Activated T-helper 1 cell treated with Interleukin-2 at 50 U/mL for 16 hours (primary cell): ENCODE measurements at places on chromosomes 11 and 22.

DNA sequence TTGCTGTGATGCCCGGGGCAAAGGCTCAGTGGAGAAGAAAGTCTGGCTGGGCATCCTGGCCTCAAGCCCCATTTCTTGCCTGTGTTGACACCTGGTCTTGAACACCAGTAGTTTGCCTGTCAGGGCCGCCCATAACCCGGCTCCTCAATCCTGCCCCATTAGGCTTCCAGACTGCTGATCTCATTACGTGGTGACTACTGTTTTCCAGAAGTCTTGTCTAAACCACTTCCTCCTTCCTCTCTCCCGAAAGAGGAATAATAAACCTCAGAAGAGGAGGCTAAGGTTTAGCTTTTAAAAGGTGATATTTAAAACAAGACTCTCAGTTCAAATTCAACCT, 97.7 kb downstream of the CD44 start:
- DNase-seq, result no peak

DNA sequence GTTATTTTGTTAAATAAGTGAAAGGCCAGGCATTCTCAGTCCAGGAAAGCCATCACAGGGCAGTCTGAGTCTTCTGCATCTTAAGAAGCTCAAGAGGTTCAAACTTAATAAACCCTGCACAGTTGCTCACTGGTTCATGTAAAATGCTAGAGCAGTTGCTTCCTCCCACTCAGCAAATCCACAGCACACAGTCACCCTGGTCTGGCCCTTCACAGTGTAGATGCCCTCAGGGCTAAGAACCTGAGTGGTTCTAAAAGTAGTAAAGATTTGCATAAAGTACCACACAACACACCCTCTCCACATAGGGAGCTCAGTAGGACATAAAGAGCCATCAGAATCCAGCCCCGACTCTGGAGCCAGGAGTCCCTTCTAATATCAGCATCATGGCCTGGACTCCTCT, 58.7 kb downstream of the ZNF280B start:
- no peak for DNase-seq

- no peak for DNase-seq
Observed at GRCh38 chr22:24901448-24901847, 45.0 kb downstream of the LHFPL7 start.

DNA sequence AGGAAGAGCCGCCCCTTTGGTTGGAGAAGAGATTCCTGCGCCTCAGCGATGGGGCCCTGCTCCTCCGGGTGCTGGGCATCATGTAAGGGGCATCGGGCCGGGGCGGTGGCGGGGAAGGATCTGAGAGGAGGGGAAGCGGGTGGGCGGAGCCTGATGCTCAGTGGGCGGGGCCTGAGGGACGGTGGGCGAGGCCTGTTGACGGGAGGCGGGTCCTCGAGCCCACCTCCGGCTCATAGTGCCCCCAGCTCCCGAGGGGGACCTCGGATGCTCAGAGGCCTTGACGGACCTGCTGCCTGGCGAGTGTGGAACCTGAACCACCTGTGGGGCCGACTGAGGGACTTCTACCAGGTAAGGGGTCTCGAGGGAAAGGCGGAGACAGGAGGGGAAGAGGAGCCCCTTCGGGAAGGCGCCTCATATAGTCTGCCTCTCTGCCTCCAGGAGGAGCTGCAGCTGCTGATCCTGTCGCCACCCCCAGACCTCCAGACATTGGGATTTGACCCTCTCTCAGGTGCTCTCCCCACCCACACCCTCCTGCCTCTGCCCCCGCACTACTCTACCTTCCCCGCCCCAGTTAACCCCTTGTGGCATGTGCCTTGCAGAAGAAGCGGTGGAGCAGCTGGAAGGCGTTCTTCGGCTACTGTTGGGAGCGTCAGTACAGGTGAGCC, 799 bp downstream of the CCDC88B start:
- peak; percentile 50 for DNase-seq

- no peak for DNase-seq
Observed at GRCh38 chr11:38423042-38423441, 1825.0 kb upstream of the RAG2 start.

DNA sequence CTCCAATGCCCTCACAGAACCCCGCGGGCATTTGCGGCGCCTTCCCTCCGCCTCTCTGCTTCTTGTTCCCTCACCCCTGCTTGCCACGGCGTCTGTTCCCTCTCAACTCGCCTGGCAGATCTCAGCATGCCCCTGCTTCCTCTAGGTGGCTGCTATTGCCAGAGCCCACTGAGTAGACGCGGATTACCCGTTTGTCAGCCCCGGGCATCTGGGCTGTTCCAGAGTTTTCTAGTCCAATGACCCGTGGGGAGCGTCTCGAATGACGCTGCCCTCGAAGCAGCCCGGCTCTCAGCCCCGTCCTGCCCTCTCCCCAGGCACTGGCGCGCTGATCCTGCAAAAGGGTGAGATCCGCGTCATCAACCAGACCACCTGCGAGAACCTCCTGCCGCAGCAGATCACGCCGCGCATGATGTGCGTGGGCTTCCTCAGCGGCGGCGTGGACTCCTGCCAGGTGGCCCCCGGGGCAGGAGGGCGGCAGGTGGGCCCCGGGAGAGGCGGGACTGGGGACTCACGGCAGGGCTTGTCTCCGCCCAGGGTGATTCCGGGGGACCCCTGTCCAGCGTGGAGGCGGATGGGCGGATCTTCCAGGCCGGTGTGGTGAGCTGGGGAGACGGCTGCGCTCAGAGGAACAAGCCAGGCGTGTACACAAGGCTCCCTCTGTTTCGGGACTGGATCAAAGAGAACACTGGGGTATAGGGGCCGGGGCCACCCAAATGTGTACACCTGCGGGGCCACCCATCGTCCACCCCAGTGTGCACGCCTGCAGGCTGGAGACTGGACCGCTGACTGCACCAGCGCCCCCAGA, 49.7 kb downstream of the ST14 start:
- DNase-seq, result no peak

- no peak for DNase-seq
Observed at GRCh38 chr11:10490398-10491241, 35.6 kb downstream of the AMPD3 start.

DNA sequence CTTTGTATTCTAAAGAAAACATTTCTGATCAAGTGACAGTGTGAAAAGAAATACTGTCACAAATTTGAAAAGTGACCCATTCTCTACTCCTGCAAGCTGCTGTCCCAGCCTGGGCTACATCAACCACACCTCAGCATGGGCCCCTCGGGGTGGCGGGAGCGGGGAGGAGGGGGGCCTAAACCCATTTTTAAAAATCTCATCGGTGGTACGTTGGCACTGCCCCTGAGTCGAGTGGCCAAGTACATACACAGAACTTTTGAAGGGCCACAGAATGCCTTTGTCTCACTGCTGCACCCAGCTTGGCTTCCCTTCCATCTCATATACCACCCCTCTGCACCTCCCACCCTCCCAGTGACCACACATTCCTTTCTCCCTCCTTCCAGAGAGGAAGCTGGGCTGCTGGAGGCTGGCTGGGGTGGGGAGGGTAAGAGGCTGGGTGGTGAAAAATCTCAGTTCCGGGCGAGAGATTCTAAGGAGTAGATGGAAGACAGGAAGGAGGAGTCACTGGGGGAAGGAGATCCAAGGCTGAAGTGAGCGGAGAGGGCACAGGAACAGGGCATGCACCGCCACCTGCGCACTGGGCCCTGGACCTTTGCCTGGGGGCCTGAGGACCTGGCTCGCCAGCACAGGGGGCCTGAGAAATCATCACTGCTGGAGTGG, 21.1 kb downstream of the FXYD6 start:
- no peak for DNase-seq

DNA sequence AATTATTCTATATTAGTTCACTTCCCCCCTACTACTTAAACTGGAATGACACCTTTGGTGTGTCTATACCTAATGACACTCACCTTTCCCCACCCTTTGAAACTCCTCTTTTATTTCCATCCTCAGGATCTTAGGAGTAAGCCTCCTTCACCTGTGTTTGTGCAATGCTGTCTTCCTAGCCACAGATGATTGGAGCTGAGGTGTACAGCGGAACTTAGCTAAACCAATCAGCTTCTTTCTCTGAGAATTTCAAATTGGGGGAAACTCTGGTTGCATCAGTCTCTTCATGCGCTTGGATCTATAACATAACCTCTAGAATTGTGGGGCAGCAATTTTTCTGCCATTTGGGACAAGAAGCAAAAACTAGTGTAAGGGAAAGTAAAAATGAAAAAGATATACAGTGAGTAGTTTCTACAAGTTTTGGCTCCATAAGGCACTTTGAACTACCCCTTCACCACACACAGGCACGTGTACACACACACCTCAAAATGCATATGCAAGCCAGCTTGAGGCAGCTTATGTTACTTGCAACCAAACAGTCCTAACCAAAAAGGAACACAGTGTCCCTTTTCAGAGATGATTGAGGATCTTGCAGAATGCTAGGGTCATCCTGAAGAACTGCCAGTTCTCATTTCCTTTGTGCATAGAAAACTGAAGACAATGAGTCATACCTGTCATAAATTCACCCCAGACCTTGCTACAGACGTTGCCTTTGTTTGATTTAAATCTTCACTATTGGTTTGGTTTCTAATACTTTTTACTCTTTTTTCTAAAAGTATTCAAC, 36.0 kb upstream of the LDLRAD3 start:
- no peak for DNase-seq

- no peak for DNase-seq
Observed at GRCh38 chr11:69219991-69220390, 64.3 kb downstream of the SMIM38 start.

GRCh38 chr11:95241681-95242081, 10.7 kb upstream of the SESN3 start:
- DNase-seq, result no peak

DNA sequence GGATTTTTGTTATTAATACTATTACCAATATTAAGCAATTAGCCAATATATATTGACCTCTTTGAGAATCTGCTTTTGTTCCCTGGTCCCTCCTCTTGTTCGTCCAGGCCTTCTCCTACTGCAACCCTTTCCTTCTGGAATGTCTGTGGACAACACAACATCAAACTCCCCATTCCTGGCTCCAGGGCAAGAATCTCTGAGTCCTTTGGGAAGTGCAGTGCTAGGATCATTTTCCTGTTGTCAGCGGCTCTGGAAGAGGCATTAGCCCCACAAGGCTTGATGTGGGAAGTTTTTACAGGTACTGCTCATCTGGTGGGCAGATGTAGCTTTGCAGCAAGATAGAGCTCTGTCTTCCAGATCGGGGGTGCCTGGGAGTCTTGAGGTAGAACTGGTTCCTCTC, 74.3 kb downstream of the RPUSD4 start:
- no peak for DNase-seq

- no peak for DNase-seq
Observed at GRCh38 chr11:66846671-66847091, 3.4 kb downstream of the RCE1 start.

DNA sequence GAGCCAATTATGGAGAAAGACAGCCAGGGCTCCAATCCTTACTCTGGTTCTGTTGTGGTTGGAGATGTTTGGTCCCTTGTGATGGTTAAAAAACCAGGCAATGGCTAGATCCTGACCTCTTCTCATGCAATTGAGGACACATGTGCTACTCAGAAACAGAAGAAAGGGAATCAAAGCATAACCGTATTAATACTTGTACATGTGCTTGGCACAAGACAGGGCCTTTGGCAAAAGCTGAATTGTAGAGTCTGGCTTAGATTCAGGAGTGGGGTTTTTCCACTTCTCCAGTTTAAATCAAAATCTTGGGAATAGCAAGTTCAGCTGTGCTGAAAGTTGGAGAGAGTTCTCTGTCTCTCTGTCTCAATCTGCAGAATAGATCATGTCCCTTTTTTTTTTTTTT, 80.1 kb upstream of the E2F8 start:
- no peak for DNase-seq

DNA sequence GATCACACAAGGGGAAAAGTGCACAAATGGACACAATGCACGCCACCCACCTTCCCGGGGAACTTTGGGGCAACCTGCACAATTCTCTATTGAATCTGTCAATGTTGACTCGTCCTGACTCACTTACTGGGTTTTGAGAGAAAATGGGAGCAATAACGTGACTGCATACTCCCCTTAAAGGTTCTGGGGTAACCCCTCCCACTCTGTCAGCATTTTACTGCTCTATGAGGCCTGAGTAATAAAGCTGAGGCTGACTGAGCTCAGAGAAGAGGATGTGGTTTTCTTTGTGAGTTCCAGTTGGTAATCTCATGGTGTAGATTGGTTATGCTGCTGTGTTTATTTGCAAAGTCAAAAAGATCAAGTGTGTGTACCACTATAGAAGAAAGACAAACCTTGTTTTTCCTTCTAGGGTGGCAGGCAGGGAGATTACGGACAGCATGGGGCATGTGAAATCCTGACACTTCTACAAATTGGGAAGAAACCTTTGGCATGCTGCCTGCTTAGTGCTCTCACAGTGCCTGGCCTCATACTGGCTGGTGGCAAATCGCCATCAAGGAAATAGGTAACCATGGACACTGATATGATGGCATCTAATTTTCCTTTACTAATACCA, 16.1 kb upstream of the APOA1 start:
- peak; percentile 32 for DNase-seq

GRCh38 chr11:67584205-67584880, 731 bp downstream of the GSTP1 start:
- no peak for DNase-seq

- no peak for DNase-seq
Observed at GRCh38 chr11:108790501-108791299, 125.8 kb downstream of the DDX10 start.

DNA sequence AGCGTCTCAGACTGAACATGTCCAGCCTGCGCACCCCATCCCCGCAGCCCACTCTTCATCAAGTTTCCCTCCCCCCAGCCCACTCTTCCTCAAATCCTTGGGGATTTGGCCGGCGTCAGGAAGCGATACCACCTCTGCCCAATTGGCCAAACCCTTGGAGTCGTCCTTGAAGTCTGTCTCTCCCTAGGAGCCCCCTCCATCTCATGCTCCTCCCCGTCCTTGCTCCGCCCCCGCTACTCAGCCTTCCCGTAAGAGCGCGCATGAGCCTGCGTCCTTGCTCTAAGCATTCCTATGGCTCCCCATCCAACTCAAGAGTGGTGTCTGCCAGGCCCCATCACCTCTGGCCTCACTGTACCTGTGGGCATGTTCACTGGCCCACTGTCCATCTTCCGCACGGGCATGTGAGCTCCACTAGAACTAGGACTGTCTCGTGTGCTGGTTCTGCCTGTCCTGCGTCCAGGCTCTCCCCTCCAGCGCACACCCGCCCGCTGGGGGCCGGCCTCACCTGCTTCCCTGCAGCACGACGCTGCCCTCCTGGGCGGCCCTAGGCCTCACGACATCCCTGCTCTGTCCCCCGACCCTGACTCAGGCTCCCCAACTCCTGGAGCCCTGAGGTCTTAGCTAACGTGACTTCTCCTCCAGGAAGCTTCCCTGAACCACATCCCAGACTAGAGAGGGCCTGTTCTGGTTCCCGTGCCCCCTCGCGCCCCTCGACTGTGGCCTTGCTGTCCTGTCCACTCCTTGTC, 30.5 kb upstream of the TTLL12 start:
- no peak for DNase-seq

DNA sequence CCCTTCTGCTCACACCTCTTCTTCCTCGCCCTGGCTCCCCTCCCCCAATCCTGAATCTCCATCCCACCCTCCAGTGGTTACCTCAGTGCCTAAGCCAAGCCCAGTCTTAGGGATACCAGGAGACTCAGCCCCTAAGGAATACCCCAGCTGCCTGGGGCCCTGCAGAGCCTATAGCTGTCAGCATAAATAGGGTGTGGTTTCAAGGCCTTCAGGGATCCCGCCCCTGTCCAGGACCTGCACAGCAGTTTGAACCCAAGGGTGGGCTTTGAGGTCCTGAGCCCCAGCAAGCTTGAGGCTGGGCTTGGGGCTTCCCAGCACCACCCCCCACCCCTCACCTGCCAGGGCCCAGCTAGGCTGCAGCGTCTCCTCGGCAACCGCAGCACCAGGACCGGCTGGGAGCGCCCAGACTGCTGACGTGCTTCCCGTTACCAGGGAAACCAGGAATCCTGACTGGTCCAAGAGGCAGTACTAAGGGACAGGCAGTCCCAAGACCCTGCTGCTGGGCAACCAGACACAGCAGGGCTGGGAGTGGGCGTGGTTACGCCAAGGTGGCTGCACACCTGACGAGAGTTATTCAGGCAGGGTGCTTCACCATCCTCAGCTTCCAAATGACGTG, 13.7 kb downstream of the APBB1 start:
- no peak for DNase-seq
